ENCODE measurements at places on chromosomes 3 and 15.
A peak's percentile ranks its signal among the peaks of the same experiment; 100 is the strongest.

DNA sequence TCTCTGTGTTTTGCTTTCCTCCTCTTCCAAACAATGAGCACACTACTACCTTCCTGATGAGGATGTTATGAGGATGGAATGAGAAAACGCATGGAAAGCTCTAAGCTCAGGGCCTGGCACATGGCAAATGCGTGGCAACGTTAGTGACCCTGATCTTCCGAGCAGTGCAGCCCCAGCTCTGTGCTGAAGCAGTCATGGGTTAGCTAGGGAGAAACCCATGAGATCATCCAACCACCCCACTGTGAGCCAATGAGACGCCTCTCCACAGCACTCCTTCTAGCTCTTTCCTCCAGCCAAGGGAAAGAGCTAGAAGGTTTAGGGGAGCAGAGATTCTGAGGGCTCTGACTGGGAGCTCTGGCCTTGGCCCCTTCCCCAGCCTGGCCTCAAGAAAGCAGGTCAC, 4.5 kb downstream of the CPN2 start:
- DNase-seq: no peak

- DNase-seq: no peak
Measured at GRCh38 chr3:17972030-17972429, 229.6 kb upstream of the TBC1D5 start.

GRCh38 chr15:39974656-39975230, 40.8 kb downstream of the EIF2AK4 start:
- no peak for DNase-seq

GRCh38 chr3:87044409-87044808, 53.5 kb upstream of the VGLL3 start:
- DNase-seq: no peak

GRCh38 chr3:48476426-48477053, 27.4 kb downstream of the SHISA5 start:
- no peak for DNase-seq

DNA sequence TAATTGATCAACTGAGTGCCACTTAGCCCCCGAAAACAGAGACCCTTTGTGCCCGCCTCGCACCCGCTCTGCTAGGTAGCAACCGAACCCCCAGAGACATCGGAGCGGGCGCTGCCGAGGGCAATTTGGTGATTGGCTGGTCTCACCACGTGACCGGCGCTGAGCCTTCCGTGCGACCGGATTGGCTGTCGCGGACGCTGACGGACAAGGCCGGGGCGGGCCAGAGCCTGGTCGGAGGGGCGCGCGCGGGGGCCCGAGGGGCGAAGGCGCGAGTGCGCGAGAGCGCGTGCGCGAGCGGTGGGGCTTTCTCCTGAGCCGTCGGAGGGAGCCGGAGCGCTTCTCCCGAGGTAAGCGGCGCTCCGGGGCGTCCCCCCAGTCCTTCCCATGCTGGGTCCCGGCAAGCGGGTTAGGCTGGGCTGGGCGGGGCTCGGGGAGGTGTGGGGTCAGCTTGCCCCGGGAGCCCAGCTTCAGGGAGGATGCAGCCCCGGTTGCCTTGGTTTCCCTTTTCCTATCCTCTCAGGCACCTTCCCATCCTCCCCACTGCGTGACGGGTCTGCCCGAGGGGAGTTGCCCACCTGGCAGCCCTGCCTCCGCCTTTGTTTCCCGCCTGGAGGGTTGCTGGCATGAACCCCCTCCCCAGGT, at the start of gene TMEM108:
Gene TMEM108 (plus strand): TSS at position 303 of the 642 bp plus-strand sequence.
- peak; percentile 89 for DNase-seq

DNA sequence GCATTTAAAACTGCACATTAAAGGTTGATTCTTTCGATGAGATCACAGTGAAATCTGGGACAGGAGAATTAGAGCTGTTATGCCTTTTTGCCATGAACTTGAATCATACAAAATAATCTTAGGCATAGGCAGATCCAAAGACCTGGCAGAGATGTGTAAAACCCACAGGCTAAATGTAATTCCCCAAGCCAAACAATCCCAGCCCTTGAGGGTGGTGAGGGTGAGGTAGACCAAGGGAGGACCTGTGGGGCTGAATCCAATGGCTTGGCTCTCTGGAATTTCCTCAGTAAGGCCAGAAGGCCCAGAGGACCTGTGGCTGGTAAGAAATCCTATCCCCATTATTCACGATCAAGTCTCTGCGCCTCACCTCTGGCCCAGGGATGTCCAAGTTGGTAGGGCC, 80.5 kb upstream of the MEX3B start:
- DNase-seq: no peak

GRCh38 chr3:163929069-163929652, 1149.1 kb downstream of the SI start:
- DNase-seq: no peak

GRCh38 chr3:23664459-23664858, 141.3 kb upstream of the UBE2E1 start:
- DNase-seq: no peak

GRCh38 chr15:37298271-37298670, 197.9 kb upstream of the MEIS2 start:
- DNase-seq: no peak

DNA sequence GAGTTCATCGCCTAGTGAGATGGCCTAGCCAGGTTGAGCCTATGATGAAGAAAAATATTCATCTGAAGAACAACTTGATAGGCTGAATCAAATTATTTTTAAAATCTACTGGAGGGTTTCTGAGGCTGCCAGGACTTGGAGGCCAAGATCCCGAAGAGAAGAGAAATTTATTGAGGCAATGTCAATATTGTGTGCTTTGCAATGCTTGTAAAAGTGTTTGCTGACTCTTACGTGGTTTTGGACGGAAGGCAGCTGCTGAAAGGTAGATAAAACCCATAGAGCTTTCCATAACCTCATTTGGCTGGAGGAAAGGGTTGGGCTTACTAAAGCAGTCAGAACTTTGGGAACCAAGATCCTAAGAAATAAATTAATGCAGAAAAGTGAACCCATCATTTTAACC, 361.0 kb upstream of the IL12A start:
- DNase-seq: no peak

DNA sequence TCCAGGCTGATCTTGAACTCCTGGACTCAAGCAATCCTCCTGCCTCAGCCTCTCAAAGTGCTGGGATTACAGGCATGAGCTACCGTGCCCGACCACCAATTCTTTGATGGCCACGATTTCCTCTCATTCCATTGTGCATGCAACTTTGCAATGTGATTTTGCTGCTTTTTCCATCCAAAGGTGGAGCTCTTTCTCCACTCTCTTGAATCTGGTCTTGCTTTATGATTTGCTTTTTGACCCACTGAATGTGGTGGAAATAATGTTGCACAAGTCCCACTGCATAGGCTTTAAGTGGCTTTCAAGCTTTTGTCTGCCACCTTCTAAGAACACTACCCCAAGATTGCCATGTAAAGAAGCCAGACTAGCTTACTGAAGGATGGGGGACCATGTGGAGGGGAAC, 10.6 kb downstream of the RPS27L start:
- no peak for DNase-seq

DNA sequence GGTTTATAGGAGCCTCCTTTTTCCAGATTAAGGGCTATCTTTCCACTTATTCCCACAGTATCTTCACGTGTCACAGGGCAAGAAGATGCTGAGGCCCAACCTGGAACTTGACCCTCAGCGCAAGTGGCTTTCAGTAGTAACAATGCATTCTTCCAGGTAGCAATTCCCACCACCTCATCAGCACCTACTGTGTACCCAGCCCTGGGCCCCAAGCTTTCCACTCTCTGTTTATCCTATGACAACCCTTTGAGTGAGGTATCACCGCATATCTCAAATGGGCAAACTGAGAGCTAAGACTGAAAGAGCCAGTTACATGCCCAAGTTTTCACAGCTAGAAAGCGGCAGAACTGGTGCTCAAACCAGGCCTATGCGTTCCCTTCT, 88.2 kb downstream of the CPN2 start:
- DNase-seq: no peak

DNA sequence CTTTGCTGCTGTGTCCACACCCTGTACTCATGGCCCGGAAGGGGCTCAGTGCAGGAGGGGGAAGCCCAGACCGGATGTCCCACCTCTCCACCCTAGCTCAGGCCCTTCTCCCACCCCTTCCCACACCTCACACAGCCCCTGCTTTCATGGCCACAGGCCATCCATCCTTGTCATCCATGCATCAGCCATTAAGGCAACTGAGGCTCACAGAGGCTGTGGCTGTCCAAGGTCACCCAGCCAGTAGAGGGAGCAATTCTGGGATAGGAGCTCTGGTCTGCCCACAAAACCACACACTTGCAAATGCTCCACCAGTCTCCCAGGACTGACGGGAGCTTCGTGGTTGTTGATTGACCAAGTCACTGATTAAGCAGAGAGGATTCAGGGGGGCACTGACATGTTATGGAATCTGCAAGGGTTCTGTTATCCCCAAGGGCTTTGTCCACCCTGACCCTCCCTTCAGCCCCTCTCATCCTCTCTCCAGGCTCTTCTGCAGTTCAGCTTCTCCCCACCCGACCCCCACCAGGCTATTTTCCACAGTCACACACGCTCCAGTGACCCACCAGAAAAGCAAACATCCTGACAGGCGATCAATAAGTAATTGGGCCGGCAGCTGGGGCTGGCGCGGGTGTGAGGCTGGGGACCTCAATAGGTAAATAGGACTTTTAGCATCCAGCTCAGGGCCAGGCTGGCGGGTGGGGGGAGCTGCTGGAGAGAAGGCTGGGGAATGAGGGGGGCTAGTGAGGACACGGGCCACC, 15.1 kb downstream of the LINGO1 start:
- DNase-seq: peak; percentile 88

DNA sequence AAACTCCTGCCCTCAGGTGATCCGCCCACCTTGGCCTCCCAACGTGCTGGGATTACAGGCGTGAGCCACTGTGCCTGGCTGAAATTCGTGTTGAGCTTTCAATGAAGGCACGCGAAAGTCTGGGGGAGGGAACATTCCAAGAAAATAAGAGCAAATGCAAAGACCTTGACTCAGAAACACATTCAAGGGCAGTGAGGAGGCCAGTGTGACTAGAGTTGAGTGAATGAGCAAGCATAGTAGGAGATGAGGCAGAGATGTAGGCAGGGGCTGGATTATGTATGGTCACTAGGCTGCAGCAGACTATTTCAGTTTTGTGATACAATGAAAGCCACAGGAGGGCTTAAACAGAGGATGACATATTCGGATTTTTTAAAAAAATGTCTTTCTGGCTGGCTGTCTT, 67.0 kb downstream of the SCN11A start:
- no peak for DNase-seq

Data from retina (tissue), 1 donor.